ENCODE measurements at places on chromosomes 7 and 10.

DNA sequence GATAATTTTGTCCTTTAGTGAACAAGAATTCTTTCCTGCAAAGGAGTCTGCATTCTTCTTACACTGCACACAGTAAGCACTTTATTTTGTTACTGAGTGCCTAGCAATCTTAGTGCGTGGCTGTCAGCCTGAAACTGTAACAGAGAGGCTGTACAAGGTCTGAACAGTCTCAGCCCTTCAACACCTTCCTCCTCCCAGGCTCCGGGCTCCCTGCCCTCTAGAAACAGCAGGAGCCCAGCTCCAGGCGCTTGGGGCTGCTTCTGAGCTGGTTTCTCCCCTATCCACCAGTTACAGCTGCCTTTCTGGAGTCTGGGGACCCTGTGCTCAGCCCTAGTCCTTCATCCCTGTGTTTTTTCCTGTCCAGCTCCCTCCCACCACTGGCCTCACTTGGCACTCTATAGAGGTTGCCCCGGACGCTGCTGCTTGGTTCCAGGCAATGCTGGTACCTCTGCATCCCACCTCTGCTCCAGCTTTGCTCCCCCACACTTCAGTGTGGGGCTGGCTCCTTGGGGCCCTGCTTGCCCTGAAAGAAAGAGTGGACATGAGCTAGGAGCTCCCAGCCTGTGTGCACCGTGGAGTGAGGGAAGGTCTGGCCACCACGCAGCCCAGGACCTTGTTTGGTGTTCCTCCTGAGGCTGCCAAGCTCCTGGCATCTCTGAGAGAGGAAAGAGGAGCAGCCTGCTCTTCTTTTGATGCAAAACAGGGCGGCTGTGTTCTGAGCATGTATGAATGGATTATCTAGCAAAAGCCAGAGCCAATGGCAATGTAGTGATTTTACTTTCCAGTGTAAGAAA lies 251.2 kb upstream of the GRB10 start:
- no peak for DNase-seq

DNA sequence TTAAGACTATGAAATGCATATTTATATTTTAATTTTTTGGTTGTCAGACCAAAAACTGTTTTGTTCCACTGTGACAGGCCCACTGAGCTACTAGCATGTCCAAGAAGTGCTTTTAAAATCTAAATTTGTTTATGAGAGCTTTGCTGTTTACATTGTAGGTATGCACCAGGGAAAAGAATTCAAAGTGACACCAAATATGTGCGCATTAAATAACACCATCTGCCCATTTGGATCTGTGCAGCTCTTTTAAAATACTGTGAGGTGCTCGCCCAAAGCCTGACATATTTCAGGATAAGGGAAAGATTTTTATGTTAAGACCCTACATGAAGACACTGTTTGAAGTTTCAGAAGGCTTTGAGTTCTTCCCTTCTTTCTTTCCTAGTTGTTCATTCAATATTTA lies 162.9 kb downstream of the ST7 start:
- DNase-seq = no peak

- no peak for DNase-seq
Observed at GRCh38 chr7:76262683-76263402, 39.6 kb upstream of the HSPB1 start.

GRCh38 chr10:73647211-73647874 lies 6.1 kb upstream of the MYOZ1 start:
- no peak for DNase-seq

DNA sequence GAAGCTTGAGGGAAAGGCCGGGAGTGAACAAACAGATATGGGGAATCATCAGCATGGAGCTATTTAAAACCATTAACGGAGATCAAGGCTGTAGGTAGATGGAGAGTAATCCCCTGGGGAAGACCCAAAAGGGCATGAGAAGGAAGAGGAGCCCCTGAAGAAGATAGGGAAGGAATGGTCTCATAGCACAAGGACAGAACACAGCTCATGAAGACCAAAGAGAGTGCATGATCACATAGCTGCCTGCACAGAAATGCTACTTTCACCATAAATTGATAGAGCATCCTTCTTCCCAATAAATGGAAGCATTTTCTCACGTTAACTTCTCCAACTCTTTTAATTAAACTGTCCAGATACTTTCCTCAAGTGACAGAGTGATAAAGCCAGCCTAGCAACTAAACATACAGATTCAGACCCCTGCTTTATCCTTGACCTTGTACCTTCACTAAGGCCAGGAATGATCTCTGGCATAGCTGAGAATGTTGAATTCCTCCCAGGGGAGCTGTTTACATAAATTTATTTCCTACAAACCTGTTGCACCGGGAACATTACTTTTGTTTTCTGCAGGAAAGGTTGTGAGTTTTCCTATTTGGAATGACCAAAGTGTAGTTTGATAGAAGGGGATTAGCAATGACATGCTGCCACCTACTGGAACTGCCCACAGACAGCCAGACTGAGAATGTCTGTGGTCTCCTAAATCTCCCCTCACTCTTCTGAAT lies 110.8 kb upstream of the LRGUK start:
- peak; percentile 4 for DNase-seq

- DNase-seq = no peak
Observed at GRCh38 chr10:43250615-43251418, 16.0 kb downstream of the RASGEF1A start.

DNA sequence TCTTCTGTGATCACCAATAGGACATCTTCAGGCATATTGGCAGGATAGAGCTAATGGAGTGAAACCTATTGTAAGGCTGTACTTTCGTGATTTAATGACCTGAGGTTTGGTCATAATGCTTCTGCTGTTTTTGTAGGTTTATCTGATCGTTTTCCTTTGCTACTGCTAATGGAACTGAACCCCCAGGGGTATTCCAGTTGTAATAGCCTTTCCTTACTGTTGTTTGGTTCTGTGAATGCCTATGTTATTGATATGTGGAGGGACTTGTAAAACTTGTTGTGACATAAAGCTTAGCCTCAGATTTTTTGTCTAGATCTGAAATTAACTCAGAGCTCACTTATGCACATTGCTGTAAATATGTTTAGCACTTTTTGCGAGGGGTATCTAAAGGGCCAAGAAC lies 10.9 kb upstream of the VWA2 start:
- DNase-seq = no peak

DNA sequence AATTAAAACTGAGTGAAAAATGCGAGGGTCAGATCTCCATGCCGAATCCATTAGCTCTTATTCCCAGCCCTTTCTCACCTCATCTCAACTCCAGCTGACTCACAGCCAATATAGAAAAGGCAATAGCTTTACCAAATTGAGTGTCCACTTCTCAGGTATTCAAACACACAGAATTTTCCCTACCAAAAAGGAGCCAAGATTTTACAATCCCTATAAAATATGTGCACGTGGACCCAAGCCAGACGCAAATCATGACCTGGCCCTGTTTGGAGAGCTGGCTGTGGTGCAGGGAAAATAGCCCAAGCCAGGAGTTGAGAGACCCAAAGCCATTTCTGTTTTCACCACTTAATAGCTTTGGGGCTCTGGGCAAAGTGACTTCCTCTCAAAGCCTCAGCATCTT lies 379.7 kb upstream of the AUTS2 start:
- DNase-seq = no peak

DNA sequence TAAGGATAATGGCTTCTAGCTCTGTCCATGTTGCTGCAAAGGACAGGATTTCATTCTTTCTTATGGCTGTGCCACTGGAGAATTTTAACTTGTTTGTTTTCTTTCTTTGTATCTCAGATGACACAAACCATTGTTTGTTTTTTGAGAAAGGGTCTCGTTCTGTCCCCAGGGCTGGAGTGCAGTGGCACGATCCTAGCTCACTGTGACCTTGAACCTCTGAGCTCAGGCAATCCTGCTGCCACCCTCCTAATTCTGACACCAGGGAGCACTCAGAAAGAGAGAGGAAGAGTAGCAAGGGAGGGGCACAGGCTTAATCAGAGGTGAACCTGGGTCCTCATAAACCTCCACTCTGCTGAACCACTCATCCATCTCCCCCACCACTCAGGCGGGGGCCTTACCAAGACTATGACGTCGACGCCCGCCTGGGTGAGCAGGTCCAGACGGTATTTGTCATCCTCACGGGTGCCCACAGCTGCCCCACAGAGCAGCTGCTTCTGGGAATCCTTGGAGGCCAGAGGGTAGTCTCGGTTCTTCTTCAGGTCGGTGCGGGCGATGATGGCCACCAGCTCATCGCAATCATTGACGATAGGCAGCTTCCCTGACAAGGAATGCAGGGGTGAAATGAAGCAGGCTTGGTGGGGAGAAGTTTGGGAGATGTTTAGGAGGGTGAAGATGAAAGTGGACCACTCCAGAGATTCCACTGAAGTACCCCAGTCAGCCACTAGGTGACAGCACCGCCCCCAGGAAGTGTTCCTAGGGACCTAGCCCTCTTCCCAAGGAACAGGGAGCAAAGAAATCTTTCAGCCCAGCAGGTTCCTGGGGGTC lies 11.6 kb downstream of the IMPDH1 start:
- DNase-seq = no peak

DNA sequence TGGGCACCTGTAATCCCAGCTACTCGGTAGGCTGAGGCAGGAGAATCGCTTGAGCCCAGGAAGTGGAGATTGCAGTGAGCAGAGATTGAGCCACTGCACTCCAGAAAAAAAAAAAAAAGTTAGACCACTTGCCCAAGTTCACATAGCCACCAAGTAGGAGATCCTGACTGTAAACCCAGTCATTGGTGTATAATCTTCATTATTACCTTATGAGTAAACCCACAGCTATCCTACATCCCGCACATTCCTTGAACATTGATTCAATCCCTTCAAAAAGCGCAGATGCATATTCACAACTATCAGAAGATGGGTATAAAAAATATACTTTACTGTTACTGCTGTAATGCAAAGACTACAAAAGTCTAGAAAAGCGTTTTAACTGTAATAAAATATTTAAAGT lies 512.9 kb downstream of the SUGCT start:
- peak; percentile 23 for DNase-seq

DNA sequence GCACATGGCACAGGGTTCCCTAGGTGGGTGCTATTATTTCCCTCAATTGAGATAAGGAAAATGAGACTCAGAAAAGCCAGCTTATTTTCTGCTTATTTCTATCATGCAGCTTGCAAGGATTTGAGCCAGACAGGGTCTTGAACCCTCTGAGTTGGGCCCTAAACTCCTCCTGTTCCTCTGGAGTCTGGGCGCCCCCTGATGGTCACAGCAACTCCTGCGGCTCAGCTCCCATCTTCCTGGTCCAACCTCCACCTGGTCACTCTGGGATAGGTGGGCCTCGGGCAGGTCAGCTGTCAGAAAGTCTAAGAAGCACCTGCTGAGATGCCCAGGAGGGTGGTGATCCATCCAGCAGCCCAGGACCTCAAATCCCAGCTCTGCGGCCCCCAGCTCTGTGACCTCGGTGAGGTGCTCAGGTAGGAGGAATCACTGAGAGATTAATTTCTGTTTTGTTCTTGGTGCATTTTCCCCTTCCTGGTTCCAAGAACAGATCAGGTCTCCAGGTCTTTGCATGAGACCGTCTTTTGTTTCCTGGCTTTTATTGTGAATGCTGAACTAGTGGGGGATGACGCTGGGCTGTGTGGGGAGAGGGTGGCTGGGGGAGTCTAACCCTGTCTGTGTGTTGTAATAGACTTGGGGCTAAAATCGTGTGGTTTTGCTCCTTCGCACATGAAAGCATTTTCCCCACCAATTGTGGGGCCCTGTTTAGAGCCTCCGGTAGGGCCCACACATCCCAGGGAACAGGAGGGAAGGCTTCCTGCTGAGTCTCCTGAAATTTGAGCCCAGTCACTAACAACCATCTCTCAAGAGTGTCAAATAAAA lies 32.8 kb downstream of the TMEM130 start:
- no peak for DNase-seq

DNA sequence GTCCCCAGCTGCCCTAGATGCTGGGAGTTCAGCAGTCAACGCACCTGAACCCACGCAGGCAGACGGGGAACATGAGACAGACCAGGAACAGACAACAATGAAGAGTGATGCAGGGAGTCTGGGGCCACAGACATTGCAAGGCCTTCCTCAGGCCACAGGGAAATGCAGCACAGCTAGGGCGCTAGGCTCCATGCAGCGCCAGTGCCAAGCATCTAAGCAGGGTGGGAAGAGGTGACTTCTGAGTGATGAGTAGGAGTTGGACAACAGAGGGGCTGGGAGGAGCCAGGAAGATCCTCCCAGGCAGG lies 7.7 kb upstream of the RET start:
- no peak for DNase-seq

GRCh38 chr10:92432596-92432995 lies 141.3 kb downstream of the IDE start:
- no peak for DNase-seq

- DNase-seq = no peak
Observed at GRCh38 chr10:44971434-44971833, 7.2 kb downstream of the DEPP1 start.

GRCh38 chr10:43196131-43196980 lies 58.1 kb downstream of the CSGALNACT2 start:
- DNase-seq = no peak

GRCh38 chr7:158061026-158061630 lies 526.5 kb downstream of the PTPRN2 start:
- no peak for DNase-seq

GRCh38 chr10:133158756-133159610 lies 1.0 kb upstream of the KNDC1 start:
- no peak for DNase-seq

- DNase-seq = no peak
Observed at GRCh38 chr10:96670786-96671185, 49.5 kb downstream of the PIK3AP1 start.

DNA sequence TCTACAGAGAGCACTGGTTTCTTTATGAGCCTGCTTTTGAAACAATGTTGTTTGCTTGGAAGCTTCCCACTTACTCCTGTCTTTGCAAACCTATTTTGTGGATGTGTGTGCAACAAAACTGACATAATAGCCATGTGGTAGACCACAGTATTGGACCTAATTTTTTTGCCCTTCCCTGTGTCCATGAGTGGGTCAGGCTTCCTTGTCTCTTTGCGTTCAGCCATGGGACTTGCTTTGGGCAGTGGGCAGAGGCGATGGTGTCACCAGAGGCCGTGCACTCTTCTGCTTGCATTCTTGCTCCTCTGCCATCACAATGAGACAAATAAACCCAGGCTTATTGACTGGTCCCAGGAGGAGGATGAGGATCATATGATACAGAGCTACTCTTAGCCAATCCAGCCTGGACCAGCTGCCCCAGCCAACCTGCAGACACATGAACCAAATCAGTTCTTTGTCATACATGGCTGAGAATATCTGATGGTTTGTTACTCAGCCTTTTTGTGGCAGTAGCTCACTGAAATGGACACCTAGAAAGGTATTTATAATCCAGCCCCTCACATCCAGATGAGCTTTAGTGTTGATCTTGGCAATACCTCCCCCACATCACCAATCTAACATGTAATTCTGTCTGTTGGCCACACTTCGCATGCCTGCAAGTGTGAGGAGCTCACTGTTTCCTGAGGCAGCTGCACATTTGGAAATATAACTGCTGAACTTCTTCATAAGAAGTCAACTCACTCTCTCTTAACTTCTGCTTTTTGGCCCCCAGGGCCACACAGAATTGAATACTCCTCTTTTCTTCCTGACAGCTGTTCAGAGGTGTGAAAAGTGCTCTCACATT lies 427.8 kb upstream of the ZMIZ1 start:
- DNase-seq = no peak

- peak; percentile 31 for DNase-seq
Observed at GRCh38 chr7:74587435-74588126, 69.9 kb upstream of the GTF2I start.
